ENCODE measurements at places on chromosomes 6 and 20.

DNA sequence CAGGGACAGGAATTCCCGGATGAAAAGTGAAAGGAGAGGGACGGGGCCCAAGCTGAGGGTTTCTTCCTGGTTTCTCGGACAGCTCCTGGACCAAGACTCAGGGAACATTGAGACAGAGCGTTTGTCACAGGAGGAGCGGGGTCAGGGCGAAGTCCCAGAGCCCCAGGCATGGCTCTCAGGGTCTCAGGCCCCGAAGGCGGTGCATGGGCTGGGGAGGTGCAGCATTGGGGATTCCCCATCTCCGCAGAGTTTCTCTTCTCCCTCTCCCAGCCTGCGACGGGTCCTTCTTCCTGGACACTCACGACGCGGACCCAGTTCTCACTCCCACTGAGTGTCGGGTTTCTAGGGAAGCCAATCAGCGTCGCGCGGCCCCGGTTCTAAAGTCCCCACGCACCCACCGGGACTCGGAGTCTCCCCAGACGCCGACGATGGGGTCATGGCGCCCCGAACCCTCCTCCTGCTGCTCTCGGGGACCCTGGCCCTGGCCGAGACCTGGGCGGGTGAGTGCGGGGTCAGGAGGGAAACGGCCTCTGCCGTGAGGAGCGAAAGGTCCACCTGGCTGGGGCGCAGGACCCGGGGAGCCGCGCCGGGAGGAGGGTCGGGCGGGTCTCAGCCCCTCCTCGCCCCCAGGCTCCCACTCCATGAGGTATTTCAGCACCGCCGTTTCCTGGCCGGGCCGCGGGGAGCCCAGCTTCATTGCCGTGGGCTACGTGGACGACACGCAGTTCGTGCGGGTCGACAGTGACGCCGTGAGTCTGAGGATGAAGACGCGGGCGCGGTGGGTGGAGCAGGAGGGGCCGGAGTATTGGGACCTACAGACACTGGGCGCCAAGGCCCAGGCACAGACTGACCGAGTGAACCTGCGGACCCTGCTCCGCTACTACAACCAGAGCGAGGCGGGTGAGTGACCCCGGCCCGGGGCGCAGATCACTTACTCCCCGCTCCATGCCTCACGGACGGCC, 54.6 kb upstream of the POLR1H start:
- no peak for DNase-seq

- no peak for DNase-seq
These were observed 8.0 kb downstream of the PNISR start for GRCh38 chr6:99416892-99417767.

GRCh38 chr6:162154001-162154400, 573.6 kb downstream of the PRKN start:
- no peak for DNase-seq

DNA sequence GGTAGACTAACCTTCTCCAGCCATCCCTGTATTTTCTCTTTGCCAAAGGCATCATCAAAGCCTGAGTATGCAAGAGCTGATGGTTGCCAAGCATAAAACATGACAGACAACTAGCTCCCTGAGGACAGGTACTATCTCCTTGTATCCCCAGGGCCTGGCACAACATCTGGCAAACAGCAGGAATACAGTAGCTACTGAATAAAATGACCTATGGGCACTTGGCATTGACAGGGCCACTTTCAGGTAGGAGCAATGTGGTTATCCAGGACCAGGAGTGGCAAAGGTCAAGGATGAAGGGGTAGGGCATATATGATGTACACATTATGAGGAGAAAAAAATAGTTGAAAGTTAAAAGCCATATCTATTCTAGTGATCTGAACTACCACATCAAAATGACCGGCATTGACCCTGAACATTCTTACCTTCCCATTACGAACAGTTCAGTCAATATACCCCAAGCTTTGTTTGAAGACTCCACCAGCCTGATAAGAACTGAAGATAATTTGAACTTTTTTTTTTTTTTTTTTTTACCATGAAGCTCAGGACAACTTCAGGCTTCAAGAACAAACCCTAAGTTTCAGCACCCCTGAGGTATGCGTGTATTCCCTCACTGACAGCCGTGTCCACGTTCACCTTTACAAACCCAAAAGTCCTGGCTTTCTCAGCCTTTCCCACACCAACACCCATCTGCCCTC, 12.3 kb downstream of the ABHD12 start:
- DNase-seq = no peak

All from DMS153 (cell line).